Sigmoid colon (tissue), 7 donors: ENCODE measurements at places on chromosomes 1 and 21. TPM values are rescaled to one million over a fixed set of nuclear protein-coding genes. Genes with fewer than 3 reads are reported as not detected.
A peak's percentile ranks its signal among the peaks of the same experiment; 100 is the strongest.

DNA sequence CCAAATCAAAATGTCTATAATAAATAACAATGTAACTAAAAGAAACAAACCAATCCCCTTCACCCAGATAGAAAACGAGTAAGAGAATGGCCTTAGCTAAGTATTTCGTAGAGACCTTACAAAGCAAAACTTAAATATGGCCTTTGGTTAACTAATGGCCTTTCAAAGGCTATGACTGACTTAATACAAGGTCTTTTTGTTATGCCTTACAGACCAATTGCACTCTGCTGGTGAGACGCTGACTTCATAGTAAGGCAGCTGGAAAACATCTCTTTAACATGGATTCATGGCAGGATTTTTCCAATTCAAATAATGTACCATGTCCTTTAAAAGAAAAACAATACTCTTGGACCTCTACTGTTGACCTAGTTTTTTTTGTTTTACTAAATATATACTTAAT lies 15.8 kb upstream of the TBCE start:
- peaks cover 4% of the 10 kb centered on the region for H3K36me3 ChIP-seq
- DNase-seq = no peak
- H3K27me3 ChIP-seq = no peaks in the 10 kb centered on the region
- H3K27ac ChIP-seq = no peak overlapping the region
- H3K4me3 ChIP-seq = no peak overlapping the region

DNA sequence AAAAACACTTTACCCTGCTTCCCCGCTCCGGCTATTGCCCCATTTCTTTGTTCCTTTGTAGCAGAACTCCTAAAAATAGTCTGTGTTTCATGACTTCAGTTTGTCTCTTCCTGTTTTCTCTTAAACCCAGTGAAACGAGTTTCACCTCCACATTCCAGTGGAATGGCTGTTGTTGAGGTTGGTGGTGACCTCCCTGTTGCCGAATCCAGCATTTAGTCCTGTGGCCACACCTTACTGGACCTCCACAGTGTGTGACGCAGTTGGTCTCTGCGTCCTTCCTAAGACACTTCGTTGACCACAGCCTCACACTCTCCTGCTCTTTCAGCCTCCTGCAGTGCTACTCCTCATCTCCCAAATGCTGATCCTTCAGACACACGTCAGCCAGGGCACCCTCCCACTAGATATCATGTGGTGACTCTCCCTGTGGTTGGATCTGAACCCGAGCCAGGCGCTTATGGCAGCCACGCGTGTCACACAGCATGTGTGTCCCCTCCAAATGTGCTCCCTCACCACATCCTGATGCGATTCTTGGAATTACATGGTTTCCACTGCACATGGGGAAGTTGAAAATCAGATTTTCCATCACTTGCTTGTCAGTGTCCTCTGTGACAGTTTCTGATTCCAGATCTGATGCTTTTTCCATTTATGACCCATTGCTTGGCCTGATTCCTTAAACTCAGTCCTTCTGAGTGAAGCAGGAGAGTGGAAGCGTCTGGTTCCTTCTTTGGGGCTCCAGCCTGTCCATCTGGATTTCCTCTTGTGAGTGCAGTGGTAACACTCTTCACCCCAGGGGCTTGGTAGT lies 99.1 kb upstream of the ARTN start:
- no peak for DNase-seq
- no peaks in the 10 kb centered on the region for H3K36me3 ChIP-seq
- H3K4me1 ChIP-seq = peaks cover 25% of the 10 kb centered on the region
- H3K27me3 ChIP-seq = no peaks in the 10 kb centered on the region
- H3K4me3 ChIP-seq = no peak overlapping the region
- peak overlapping the region; percentile 50 for H3K27ac ChIP-seq

DNA sequence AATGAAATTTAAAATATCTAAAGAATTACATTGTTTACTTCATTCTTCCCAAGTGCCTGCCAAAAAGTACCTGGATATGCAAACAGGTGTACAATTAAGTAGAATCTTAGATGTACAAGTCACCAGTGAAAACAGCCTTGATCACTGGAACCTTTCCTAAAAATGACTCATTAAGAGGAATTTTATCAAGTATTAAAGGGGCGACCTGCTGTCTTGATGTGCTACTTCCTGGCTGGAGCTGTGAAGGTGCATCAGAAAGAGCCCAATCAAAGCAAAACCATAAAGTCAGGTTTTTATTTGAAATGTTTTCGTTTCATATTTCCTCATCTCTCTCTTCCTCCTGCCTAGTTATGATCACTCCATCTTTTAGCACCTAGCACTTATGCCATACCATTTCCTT lies 33.4 kb downstream of the IFI44 start:
- H3K27me3 ChIP-seq = no peaks in the 10 kb centered on the region
- no peak overlapping the region for H3K27ac ChIP-seq
- H3K4me1 ChIP-seq = no peaks in the 10 kb centered on the region
- no peaks in the 10 kb centered on the region for H3K36me3 ChIP-seq

GRCh38 chr1:200039849-200040474 lies 12.5 kb downstream of the NR5A2 start:
- H3K27me3 ChIP-seq = peaks cover 65% of the 10 kb centered on the region
- H3K36me3 ChIP-seq = no peaks in the 10 kb centered on the region
- no peaks in the 10 kb centered on the region for H3K4me1 ChIP-seq
- H3K4me3 ChIP-seq = peak overlapping the region; percentile 52

Gene ZNF593OS
- polyA plus RNA-seq = not detected

Gene TMEM82
- polyA plus RNA-seq = 4.8 TPM
